Activated T-cell treated with anti-CD3 and anti-CD28 coated beads, Interleukin-2, amount 50 U/mL, for 72 hours (primary cell): ENCODE measurements at places on chromosomes 1 and 21. TPM values are rescaled to one million over a fixed set of nuclear protein-coding genes. Genes with fewer than 3 reads are reported as not detected.

- DNase-seq, result no peak
Observed at GRCh38 chr1:219826290-219826689, 102.1 kb downstream of the SLC30A10 start.

DNA sequence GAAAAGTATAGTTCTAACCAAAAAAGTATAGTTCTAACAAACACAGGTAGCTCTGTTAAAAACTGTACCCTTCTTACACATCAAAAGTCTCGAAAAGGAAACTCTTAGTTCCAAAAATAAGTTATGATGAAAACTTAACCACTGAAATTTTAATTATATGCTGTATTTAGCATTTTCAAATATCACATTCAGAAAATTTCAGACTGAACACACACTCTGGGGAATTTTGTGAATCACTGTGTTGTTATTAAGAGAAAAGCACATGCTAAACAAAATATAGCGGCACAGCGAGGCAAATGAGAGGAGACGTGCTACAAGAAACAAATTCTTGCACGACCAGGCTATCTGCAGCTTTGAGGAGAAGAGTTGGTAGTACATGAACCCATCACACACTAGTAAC is 30.4 kb downstream of the VAV3 start:
- DNase-seq, result no peak

- no peak for DNase-seq
Observed at GRCh38 chr1:235741294-235741693, 91.7 kb upstream of the GNG4 start.

DNA sequence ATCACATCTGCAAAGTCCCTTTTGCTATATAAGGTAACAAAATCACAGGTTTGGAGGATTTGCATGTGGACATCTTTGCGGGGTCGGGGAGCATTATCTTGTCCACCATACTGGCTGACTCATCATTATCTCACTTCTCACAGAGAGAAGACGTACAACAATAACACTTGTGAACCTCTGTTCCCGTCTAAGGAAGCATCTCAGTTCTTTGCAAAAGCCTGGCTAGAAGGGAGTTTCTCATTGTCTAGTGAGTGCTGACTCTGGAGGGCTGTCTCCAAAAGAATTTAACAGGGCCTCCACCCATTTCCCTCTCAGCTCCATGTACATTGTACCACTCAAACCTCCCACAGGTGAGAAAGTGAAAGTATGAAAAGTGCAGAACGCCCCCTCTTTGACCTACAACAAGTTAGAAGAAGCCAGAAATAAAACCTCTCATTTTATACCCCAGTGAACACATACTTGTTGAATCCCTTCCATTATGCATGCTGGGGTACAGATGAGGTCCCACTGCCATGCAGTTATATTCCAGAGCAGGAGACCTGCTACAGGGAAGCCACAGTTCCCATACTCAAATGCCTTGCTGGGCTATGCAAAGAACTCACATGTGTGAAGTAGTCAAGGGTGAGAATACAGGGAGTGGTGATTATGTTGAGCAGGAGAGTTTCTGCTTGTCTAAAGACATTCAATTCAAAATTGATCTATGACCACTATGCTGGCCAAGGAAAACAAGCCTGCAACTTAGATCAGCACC is 121.7 kb upstream of the PRDX6 start:
- no peak for DNase-seq

DNA sequence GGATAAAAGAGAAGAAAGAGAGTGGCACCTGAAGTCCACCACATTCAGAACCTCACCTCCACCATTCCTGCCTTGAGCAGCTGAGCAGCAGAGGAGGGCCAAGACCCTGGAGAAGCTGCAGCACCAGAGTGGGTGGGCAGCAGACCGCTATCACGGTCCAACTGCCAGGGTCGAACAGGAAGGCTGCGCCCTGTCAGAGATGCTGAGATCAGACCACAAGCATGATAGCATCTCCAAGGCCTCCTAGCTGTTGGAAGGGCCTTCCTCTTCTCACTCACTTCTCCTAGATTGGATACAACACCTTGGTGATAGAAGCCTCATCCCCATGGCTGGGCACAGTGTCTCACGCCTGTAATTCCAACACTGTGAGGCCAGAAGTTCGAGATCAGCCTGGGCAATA is 12.1 kb upstream of the SLC45A3 start:
- no peak for DNase-seq

- DNase-seq, result no peak
Observed at GRCh38 chr1:248688527-248689298, 13.9 kb downstream of the OR14I1 start.

TNNI3K gene
- total RNA-seq, result not detected

FAM72C gene
- 49.2 TPM for total RNA-seq

GPX7 gene
- 27.6 TPM for total RNA-seq

S100A7 gene
- total RNA-seq, result not detected

OR2AK2 gene
- total RNA-seq, result 0.35 TPM

MAP3K21 gene
- total RNA-seq, result 2.7 TPM
